Stimulated activated CD4-positive, alpha-beta T cell treated with anti-CD3 and anti-CD28 coated beads, TNF-alpha, amount 100 ng/mL, for 24 hours (primary cell): ENCODE measurements at places on chromosomes 16 and 17.

- DNase-seq = no peak
These were observed 51.2 kb downstream of the COTL1 start for GRCh38 chr16:84566545-84567257.

DNA sequence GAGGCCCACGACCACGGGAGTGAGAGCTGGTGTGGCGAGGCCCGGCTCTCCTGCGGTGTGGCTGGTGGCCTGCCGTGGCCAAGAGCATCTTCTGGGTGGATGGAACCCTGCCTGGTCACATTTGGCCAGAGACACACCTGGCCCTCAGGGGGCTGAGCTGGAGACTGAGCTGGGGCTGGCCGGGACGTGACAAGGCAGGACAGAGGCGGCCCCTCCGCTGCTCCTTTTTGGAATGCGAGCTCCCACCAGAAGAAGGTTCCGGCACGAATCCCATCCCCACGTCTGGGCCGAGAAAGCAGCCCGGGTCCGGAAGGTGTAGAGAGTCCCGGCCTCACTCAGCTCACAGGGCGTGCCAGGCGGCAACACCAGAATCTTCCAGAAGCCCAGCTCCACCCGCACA is 26.0 kb upstream of the CHMP6 start:
- DNase-seq = no peak

DNA sequence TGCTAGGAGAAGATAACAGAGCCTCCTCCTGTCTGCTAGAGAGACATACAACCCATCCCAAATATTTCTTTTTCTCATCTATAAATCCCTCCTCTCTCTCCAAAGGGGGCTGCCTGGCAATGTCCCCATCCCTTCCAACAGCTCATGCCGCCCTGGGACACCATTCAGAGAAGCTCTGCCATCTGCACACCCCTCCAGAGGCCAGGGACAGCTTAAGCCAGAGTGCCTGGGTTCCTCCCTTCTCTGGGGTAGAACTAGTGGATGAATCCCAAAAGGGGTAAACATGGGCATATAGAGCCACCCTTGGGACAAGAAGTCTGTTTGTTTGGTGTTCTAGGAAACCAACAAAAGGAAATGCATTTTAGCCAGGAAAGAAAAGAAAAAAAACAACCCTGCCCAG is 2.6 kb upstream of the LPO start:
- no peak for DNase-seq

- DNase-seq = no peak
These were observed 10.3 kb downstream of the ZNF18 start for GRCh38 chr17:11986942-11987329.

DNA sequence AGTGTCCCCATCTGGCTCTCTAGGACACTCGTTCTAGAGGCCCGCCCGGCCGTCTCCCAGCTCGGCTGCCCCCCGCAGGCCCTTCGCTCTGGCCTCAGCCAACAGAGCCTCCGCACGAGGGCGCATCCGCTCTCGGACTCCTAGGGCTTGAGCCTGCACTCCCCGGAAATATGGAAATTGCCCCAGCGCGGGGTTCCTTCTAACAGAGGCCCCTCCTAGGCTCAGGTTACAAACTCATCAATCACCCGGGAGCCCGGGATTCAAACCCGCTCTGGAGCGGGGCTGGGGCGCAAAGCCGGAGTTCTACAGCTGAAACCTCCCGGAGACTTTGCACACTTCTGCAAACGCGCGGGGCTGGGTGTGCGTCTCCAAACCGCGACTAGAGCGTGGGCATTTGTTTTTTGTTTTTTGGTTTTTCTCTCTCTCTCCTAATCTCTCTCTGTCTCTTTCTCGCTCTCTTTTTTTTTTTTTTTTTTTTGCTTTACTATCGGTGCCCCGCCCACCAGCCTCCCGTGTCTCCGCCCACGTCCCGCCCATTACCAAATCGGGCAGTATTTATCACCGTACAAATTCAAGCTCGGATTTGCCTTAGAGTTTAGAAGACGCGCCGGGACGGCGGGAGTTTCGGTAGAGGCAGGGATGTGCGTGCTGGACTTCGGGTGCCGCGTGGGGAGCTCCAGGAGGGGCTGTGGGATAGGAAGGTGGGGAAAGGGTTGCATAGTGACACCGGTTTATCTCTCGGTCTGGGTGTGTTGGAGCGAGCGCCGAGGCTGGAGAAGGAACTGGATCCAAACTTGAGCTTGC is 2.4 kb upstream of the FOXL1 start:
- DNase-seq = no peak

GRCh38 chr16:50459496-50460080 is 88.6 kb upstream of the NKD1 start:
- DNase-seq = no peak

GRCh38 chr17:77034677-77035424 is 105.9 kb upstream of the SEC14L1 start:
- DNase-seq = no peak

- DNase-seq = no peak
These were observed 11.1 kb upstream of the ATP2C2 start for GRCh38 chr16:84357191-84357651.

GRCh38 chr17:75091855-75092327 is 4.1 kb downstream of the SLC16A5 start:
- no peak for DNase-seq
